Activated T-helper 1 cell treated with anti-CD3 and anti-CD28 coated beads, Interleukin-2, amount 50 U/mL, for 16 hours (primary cell): ENCODE measurements at places on chromosomes 12 and 14.
A peak's percentile ranks its signal among the peaks of the same experiment; 100 is the strongest.

DNA sequence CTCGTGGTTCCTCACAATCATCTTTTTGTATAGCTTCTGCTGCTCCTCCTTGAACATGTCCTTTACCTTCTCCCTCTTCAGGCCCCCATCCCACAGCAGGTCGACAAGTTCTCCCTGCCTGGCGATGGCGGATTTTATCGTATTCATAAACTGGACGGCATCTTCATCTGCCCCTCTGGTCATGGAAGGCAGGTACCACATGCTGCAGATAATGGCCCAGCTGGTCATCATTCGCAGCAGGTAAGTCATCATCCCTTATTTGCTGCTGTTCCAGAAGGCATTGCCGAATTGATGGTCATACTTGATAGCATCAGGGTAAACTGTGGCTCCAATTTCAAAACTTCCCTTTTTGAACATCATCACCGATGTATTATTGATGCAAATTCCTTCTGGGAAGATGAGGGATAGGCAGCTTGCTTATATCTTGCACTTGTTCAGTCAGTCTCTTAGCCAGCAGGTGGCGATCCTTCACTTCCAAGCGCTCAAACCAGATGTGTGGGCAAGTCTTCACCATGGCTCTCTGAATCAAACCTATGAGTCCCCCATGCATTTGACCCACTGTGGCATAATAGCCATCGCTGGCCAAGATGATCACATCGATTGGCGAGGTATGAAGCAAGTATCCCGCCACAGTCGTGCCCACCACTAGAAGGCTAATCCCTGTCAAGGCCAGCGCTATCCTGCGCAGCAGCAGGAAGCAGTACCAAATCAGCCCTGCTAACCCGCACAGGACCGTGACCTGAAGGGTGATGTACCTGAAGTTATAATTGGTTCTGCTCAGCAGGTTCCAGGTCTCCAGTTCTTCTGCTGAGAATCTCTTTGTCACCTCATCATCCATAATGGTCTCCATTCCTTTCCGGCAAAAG, 381.5 kb upstream of the STXBP6 start:
- DNase-seq, result no peak

DNA sequence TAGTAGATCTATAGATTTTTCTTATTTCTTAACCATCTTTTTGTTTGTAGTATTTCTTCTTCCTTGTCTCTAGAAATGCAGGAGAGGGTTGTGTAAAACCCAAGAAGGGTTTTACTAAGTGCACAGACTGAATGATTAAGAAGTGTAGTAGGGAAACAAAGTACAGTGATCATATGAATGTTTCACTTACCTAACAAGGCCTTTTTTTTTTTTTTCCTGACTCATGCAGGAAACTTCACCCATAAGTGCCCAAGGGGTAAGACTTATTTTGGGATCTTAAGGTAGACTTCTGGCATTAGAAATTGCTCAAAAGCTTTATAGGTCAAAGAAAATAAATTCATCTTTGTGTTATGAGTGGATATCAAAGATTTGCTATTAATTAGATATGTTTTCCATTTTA, 10.2 kb downstream of the SCN8A start:
- DNase-seq, result no peak

DNA sequence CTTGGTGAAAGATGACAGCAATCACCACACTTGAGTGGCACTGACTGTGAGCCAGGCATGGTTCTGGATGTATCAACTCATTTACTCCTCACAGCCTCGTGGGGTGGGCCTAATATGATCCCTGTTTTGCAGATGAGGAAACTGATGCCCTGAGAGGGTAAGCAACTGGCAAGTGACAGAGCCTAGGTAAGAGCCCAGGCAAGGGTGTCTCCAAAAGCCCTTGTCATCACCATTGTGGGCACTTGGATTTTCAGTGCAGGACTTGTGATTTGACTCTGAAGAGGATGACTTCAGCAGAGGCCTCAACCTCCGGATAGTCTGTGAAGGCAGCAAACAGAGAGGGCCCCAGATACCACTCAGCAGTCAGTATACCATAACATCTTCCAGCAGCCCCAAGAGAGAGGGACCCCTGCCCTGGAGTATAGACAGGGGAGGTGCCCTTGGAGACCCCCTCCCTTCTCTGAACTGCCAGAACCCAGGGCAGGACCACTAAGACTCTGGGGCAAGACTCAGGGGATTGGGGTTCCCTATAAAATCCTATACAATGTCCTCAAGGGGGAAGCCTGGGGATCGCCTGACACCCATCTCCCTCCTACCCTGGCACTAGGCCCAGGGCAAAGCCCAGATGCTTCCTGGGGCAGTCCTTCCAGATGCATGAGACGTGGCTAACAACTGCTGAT, 7.1 kb upstream of the KRT5 start:
- DNase-seq, result no peak

GRCh38 chr12:68613209-68613904, 2.7 kb downstream of the RAP1B start:
- DNase-seq, result no peak

DNA sequence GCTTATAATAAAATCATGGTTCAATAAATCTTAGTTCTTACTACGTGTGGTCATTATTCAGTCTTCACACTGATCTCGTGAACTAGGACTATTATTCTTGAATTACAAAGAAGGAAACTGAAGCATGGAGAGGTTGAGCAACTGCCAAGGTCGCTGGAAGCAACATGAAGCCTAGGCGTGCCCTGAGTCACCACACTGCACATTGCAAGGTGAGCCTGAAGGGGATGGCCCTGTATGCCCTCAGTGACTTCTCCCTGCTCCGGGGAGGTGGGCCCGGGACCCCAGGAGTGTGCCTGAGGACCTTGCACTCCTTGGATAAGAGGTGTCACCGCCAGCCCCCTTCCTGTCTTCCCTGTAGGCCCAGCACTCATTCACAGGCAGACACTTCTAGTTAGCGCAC, 161.6 kb downstream of the CACNA1C start:
- DNase-seq, result no peak

DNA sequence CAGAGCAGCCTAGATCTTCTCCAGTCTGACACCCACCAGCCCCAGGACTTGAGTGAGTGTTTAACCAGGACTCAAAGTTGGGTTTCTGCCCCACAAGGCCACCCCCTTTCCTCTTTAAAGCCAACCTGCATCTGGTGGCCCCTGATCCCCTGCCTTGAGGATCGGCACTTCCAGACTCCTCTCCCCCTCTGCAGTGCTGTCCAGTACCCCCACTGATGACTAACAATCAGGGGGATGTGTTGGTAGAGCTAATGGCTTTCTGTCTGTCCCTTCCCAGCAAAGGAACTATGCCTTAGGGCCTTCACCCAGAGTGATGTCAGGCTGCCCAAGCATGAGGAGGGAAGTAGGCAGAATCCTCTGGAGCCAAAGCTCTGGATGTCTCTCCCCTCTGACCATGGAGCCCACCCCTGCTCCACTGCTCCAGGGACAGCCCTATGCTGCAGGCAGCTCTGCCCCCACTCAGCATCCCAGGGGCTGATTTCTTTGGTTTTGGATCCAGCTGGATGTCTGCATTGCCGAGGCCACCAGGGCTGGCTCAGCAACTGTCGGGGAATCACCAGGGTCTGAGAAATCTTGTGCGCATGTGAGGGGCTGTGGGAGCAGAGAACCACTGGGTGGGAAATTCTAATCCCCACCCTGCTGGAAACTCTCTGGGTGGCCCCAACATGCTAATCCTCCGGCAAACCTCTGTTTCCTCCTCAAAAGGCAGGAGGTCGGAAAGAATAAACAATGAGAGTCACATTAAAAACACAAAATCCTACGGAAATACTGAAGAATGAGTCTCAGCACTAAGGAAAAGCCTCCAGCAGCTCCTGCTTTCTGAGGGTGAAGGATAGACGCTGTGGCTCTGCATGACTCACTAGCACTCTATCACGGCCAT, 42.9 kb downstream of the DAD1 start:
- DNase-seq, result no peak

- no peak for DNase-seq
Measured at GRCh38 chr12:13088496-13088895, 15.0 kb downstream of the GSG1 start.

- no peak for DNase-seq
Measured at GRCh38 chr14:104770851-104771272, 17.9 kb downstream of the SIVA1 start.

DNA sequence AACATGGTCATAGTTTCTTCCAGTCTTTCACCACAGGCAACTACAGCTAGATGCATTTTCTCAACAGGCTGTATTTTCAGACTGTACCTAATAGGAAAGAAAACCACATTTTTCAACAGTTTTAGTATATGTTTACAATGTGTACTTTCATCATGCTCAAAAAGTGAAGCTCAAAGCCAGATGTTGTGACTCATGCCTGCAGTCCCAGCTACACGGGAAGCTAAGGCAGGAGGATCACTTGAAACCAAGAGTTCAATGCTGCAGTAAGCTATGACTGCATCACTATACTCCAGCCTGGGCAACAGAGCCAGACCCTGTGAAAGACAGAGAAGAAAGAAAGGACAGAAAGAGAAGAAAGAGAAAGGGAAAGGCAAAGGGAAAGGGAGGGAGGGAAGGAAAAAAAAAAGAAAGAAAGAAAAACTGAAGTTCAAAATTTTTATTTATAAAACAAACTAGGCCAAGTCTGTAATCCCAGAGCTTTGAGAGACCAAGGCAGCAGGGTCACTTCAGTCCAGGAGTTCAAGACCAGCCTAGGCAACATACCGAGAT, 25.5 kb downstream of the GXYLT1 start:
- no peak for DNase-seq

DNA sequence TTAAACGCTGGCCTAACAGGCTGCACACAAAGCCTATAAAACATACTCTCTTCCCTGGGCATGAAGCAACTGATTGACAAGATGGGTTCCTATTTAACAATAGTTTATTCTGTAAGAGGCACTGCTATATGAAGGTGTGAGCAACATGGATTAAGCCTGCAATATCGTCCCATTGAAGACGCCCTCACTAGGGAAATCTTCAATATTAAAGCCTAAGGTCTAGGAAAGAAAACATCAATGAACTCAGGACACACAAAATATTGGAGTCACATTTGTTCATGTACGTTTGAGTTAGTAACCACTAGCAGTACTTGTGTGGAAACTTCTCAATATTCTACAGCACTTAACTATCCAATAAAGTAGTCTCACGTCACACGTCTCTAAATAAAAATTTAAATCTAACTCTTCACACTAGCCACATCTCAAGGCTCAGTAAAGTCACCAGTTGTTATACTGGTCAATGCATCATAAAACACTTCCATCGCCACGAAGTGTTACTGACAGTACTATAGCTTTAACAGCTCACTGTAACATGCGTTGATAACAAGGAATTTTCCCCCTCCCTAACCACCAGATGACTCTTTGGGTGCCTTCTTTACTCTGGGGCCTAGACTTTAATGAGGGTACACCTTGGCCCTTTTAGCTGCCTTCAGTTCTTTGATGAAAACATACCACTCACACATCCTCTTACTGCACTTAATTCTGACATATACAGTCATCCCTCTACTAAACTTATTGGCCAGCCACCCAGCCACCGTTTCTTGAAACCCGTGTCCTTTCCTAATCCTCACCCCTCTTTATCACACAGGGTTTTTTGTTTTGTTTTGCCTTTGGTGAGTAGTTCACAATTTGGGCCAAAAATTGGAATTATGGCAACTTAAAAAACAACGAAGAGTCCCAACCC, 50.1 kb upstream of the OR5AU1 start:
- no peak for DNase-seq

DNA sequence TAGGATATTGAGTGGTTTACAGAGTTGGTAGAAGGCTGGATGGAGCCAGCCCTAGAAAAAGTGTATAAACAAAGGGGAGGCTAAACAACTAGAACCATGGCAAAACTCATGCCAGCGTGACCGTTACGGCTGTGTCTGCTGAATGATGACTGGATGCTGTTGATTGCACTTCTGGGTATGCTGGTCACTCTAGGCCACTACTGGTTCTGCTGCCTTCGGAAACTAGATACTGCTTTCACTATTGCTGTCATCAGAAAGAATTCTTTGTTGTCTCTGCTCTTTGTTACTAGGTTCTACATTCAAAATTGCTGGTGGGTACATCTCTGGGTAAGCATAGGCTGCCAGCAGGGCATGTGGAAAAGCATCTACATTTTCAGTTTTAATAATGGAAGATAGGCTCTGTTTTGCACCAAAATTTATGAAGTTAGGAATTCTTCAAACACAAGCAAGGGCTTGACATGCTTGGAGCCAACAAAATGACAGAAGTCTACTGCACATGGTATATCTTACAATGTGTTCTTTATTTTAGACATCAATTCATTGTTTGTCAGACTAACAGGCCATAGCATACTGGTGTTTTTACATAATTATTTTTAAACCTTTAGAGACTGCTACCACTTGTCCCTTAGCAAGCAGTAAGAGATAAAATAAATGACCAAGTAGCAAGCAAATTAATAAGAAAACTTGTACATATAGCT, 15.4 kb downstream of the MON2 start:
- no peak for DNase-seq

GRCh38 chr14:104020471-104020870, 65.0 kb upstream of the ASPG start:
- no peak for DNase-seq

- DNase-seq, result no peak
Measured at GRCh38 chr12:48967991-48968390, 3.5 kb downstream of the WNT10B start.

GRCh38 chr14:61537563-61538463, 157.5 kb upstream of the HIF1A start:
- DNase-seq, result peak; percentile 25

- DNase-seq, result no peak
Measured at GRCh38 chr14:58584383-58584782, 53.4 kb upstream of the DACT1 start.

GRCh38 chr14:98769326-98769725, 502.7 kb downstream of the BCL11B start:
- no peak for DNase-seq

- no peak for DNase-seq
Measured at GRCh38 chr14:105851716-105852377, 325.5 kb downstream of the TMEM121 start.

DNA sequence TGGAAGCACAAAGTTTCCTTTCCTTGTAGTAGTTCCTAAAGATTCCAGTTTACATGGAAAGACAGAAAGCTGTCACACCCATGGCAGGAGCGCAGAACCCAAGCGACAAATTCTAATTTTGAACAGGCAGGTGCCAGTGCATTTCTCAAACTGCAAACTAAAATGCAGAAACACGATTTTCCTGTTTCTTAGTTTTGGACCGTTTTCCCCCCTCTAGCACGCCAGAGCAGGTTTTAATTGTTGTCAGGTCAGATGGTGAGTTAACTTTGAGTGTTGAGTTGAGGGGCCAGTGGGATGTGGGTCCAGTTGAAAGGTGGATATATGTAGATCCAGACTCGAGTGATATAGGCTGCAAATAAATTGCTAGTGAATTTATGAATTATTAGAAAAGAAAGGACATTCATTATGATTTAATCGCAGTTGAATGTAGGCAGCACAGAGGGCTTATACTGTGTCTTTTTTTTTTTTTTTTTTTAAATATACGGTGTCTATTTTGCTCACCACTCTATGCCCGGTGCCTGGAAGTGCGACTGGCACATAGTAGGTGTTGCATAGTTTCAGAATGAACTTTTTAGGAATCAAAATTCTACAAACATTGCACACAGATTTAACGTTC, 909 bp upstream of the ETFBKMT start:
- no peak for DNase-seq

GRCh38 chr12:55420307-55420962, 5.6 kb upstream of the OR6C76 start:
- DNase-seq, result no peak
